HS-5 (cell line): ENCODE measurements at places on chromosomes 7 and 10.

GRCh38 chr7:46606761-46607160, 685.7 kb upstream of the IGFBP3 start:
- no peak for DNase-seq

GRCh38 chr10:48450233-48450740, 143.8 kb downstream of the MAPK8 start:
- DNase-seq = no peak

GRCh38 chr10:131430716-131431412, 119.3 kb upstream of the TCERG1L start:
- DNase-seq = no peak

DNA sequence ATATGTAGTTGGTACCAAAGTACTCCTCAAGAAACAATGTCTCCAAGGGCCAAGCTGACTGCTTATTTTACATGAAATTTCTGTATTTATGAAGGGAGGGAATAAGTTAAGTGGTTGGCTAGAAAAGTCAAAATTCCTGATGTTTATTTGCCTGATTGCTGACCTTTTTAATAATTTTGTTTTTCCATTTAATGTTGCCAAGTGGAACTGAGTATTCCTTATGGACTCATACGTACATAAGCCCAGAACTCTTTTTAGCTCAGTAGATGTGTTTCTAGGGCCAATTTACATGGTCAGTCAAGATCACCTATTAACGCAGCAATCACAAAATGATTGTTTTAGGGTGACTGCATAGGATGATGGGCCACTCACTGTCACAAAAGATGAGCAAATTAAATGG, 78.3 kb upstream of the FZD8 start:
- no peak for DNase-seq

DNA sequence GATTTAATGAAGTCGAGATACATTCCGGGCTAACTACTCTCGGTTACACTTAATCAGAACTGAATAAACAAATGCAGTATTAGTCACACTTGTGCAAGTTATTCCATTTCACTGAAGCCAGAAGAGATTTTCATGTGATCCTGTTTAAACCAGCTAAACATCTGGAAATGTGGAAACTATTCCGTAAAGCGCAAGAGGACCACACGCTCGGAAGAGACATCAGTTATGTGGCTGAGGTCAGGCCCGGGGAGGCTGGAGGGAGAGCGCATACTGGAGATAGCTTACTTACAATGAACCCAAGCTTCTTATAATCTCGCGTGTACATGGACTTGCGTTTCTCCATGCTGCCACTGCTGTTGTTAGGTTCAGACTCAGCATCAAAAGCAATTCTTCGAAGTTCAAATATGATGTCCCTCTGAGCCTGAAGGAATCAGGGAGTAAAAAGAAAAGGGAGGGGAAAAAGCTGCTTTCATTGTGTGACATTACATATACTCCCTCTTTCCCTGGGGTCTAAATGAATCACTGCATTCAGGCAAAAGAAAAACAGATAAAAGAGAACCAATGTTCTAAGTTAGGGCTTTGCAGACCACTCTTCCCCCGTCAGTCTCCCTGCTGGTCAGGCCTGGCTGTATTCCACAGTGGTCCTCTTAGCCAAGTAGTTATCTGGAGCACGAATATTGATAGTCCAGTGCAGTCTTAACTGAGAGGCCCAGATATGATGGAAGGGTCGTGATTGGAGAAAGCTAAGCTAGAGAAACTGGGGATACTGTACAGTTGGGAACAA, 237.4 kb downstream of the ELMO1 start:
- peak; percentile 14 for DNase-seq

DNA sequence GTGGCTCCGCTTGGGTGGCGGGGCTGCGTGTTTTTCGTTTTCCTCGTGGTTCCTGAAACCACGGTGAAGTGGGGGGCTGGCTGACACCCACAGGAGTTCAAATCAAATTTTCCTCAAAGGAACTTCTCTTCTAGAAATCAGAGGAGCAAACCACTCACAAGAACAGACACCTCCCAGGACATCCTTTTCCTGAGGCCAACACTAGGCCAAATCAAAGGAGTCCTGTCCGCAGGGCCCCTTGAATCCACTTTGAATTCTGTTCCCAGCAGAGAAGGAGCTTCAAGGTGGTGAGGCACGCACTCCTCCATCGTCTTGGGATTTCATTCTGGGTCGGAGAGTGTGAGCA, 29.9 kb upstream of the ZNF273 start:
- DNase-seq = no peak

GRCh38 chr10:131786756-131787605, 113.8 kb upstream of the PPP2R2D start:
- DNase-seq = peak; percentile 3

GRCh38 chr10:129725482-129725881, 238.6 kb downstream of the EBF3 start:
- no peak for DNase-seq

DNA sequence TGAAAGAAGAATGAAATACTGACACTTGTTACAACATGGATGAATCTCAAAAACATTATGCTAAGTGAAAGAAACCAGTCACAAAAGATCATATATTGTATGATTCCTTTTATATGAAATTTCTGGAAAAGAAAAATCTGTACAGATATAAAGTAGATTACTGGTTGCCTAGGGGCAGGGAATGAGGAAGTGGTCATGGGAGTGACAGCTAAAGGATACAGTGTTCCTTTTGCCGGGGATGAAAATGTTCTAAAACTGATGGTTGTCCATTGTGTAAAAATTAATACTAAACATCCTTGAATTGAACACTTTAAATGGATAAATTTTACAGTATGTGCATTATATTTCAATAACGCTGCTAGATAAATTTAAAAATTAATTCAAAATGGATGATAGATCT, 25.1 kb downstream of the ALOX5 start:
- no peak for DNase-seq

DNA sequence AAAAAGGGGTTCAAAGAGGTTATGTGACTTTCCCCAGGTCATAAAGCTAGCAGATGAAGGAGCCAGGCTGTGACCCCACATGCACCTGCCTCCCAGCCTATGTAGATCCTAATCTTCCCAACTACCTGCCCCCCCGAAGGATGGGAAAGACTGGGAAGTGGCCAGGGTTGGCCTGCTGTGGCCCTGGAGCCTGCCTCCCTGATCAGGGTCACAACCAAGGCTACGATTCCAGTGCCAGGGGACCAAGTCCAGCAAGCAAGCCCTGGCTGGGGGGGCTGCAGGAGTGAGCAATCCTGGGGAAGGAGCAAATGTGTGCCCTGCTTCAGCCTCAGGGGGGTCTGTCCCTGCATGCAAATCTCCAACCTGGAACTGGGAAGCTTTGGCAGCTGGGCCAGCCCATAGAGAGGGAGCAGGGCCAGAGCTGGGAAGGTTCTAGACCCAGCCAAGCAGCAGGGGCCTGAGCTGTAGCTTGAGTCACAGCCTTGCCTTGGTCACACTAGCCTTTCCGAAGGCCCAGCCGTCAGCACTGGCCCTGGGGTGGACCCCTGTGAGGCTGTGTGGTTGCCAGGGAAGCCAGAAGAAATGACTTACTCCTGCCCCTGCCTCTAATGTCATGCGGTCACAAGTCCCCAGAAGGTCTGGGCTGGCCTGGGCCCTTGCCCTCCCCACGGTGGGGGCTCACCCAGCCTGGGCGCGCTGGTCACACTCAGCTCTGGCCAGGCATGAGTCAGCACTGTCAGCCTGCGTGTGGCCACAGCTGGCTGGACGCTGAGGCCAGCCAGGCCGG, 96.4 kb upstream of the ZMIZ1 start:
- DNase-seq = peak; percentile 16

GRCh38 chr10:10598297-10598696, 419.4 kb upstream of the CELF2 start:
- DNase-seq = no peak

- DNase-seq = peak; percentile 89
These were observed 109.9 kb downstream of the JCAD start for GRCh38 chr10:29949411-29950011.

DNA sequence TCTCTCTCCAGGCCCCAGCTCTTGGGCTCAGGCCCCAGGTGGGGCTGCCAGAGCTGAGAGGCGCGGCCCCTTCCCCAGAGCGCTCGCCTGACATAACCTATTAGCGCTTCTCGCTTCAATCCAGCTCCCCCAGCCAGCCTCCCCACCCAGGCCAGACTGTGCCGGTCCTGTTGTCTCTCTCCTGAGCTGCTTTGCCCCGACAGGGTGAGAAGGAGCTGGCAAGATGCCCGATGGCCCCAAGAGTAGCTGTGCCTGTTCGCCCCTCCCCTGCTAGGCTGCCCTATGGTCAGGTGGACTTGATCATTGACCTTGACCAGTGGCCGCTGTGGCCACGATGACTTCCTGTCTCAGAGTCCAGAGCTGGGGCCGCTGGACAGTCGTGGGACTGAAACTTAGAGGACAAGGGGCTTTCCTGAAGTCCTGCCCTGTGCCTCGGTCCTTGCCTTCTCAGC, 9.1 kb downstream of the TMEM270 start:
- no peak for DNase-seq

GRCh38 chr7:152970481-152970880, 210.9 kb downstream of the ACTR3B start:
- DNase-seq = no peak

- DNase-seq = no peak
These were observed 397.5 kb downstream of the KCNMA1 start for GRCh38 chr10:77240041-77240652.

GRCh38 chr7:70736715-70737460, 395.1 kb upstream of the GALNT17 start:
- no peak for DNase-seq

DNA sequence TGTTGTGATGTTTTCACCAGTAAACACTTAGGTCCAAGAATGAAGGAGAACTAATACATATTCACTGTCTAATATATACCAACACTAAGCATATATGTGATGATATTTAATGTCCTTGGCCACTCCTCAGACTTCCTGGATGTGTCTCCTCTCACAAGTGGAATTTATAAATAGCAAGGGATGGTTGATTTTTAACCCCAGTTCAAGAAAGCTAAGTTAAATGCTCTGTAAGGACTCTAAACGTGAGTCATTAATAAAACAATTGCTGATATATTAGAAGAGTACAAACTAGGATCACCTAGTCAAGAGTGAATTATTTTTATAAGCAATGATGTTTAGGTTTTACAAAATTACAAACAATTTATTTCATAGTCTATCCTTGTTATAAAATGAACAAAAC, 355.9 kb upstream of the TMEM229A start:
- no peak for DNase-seq

GRCh38 chr7:4139656-4140625, 542.2 kb upstream of the FOXK1 start:
- DNase-seq = no peak

DNA sequence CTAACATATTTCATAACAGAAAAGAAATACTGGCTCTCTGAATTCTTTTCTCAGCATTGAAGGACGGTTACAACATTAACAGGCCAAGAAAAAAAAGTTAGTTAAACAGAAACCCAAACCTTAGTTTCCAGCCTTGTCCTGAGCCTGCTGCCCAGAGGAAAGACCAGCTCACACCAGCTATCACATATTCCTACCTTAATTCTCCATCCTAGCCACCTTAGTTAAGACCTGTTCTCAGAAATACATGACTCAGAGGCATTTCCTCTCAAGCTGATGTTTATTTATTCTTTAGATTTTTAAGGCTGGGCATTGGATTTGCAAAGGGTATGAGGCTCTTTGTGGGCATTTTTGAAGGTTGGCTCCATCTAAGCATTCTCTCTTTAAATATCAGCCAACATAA, 34.3 kb upstream of the ADAM12 start:
- no peak for DNase-seq

GRCh38 chr7:118352867-118353453, 128.5 kb downstream of the ANKRD7 start:
- peak; percentile 8 for DNase-seq

DNA sequence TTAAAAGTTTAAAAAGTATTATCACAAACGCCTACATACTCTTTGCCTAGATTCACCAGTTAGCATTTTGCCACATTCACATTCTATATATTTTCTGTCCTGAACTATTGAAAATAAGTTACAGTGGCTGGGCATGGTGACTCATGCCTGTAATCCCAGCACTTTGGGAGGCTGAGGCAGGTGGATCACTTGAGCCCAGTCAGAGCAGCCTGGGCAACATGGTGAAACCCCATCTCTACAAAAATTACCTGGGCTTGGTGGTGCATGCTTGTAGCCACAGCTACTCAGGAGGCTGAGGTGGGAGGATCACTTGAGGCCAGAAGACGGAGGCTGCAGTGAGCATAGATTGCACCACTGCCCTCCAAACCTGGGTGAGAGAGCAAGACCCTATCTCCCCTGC, 5.3 kb downstream of the ARPC1A start:
- no peak for DNase-seq

- no peak for DNase-seq
These were observed 27.6 kb upstream of the FAM204A start for GRCh38 chr10:118369641-118370205.

DNA sequence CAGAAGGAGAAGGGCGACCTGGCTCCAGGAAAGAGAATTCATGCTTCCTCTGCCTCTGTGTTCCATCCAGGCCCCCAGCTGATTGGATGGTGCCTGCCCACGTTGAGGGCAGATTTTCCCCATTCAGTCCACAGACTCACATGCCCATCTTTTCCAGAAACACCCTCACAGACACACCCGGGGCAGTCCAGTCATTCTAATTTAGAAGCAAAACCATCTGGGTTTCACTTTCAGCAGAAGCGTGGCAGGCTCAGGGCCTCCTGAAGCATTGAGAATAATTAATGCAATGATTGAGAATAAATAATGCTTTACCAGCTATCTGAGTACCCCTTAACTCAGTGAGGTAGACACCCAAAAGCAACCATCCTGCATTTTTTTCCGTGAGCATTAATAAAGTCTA, 30.2 kb upstream of the CREB5 start:
- DNase-seq = no peak

DNA sequence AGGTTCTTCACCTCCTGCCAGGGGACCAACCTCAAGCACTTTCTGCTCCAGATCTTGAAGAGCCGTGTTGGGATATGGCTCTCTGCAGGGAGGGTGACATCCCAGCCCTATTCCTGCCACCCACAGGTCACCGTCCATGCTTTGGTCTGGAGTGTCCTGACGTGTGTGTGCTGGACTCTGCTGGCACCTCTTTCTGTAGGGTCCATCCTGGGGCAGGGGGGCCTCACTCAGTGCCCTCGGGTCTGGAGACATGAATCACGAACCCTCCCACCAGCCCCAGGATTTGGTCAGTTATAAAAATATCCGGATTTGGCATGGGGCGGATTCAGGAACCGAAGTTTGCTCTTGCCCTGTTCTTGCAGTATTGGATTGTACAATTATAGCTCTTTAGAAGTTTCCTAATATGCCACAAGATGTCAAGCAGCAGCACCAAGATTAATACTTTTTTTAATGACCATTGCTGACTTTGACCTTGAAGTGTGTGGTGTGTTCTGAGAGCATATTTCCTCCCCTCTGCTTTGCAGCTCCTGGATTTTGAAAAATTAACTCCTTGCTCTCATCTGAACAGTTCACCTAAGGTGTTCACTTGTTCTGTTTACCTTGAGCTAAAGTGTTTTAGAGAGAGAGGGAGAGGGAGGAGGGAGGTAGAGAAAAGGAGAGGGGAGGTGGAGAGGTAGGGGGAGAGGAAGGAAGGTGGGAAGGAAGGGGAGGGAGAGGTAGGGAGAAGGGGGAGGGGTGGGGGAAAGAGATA, 95.4 kb upstream of the SHH start:
- DNase-seq = no peak
